SHP77 (cell line): ENCODE measurements at places on chromosomes 2 and 18.

GRCh38 chr2:8324164-8324856 lies 357.5 kb upstream of the ID2 start:
- peak; percentile 76 for DNase-seq

DNA sequence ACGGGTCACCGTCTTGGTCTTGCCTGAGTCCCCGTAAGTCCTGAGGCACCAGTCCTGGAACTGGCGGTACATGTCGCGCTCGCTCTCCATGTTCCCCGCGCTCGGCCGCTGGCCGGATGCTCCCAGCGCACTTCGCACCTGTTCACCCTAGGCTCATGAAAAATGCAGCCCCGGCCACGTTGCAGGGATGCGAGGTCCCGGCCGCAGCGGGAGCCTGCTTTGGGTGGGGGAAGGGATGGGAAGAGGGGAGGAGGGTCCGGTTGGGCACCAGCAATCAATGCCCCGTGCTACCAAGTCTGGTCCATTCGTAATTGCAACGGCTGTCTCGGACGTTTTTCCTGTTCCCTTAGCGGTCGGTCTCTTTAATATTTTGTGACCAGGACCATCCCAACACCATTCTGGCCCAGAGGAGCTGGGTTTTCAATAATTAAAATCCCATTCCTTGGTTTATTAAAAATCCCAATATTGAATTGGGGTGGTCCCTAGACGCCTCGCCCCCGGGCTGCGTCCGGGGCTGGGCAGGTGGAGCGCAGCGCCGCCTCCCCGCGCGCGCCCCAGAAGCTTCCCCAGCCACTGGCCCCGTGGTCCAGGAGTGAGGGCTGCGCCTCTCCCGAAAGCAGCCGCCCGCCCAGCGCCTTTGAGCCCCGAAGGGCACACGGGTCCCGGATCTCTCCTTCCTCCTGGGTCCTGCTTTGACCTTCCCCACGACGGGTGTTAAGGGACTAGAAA lies 1.4 kb downstream of the NOL4 start:
- peak; percentile 80 for DNase-seq

- DNase-seq, result no peak
Measured at GRCh38 chr2:28618221-28619141, 122.6 kb downstream of the PLB1 start.

DNA sequence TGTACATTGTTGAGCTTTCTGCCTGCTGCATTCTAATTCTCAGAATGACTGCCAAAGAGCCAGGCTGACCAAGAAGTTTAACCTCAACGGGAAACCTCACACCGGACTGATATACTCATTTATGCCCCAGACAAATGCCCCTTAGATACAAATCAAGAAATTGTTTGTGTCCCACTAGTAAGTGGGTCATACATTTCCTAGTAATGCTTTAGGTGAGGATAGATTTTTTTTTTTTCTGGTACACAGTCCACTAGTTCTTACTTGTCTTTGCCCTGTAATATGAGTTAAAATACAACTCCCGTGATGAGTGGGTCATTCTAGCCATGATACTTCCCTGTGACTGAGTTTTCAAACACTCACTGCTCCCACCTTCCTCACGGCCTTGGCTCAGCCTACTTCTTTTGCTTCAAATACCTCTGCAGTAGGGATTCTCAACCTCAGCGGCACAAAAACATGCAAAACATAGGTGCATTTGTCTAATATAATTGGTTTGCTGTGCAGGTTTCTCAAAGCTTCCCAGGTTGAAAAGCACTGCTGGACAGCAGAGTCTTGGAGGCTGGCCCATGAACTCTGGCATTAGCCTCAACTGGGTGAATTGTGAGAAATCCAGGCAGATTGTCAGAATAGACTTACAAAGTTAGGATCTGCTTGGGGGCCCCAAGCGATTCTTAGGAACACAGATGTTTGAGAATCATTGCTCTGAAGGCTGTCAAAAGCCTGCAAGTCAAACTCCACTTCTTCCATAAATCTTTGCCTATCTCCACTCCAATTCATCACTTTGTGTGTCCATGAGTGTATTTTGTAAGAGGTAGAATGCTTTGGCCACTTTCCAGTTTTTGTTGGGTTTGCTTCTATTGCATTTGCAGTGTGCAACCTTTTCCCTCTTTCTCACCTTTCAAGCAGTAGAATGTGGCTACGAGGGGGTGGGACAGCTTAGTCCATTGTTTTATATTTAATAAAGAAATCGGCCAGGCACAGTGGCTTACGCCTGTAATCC lies 35.5 kb downstream of the TGIF1 start:
- DNase-seq, result no peak

DNA sequence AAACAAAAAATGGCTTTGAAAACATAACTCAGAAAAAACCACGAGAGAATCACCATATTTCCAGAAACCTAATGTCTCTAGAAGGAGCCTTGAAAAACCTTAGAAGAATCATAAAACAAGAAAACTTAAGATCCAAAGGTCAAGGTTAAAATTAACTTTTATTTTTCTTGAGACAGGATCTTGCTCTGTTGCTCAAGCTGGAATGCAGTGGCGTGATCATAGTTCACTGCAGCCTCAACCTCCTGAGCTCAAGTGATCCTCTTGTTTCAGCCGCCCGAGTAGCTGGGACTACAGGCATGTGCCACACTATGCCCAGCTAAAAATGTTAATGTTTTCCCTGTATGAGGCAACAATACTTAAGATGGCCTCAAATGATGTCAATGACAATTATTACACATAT lies 254.2 kb upstream of the SESTD1 start:
- DNase-seq, result no peak

GRCh38 chr2:102264952-102265351 lies 46.4 kb upstream of the IL1RL1 start:
- no peak for DNase-seq

DNA sequence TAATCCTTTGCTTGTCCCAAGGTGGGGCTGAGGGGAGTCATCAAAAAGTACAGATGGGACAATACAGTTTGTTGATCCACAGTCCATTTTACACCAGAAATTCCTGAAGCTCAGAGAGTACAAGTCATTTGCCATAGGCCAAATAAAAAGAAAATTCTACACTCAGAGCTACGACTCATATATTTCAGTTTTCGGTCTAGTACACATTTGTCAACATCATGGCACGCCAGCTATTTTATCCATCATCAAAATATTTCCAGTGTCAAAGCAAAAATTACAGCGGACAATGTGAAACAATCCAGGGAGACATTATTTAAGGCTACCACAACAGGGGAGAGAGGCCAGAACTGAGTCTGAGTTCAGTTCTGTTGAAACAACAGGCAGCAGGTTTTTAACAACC lies 587.5 kb upstream of the DSEL start:
- DNase-seq, result no peak

- no peak for DNase-seq
Measured at GRCh38 chr2:28547223-28547860, 51.5 kb downstream of the PLB1 start.

- no peak for DNase-seq
Measured at GRCh38 chr2:123073371-123073770, 951.7 kb upstream of the CNTNAP5 start.

GRCh38 chr2:219870041-219870440 lies 242.6 kb downstream of the SLC4A3 start:
- no peak for DNase-seq

- peak; percentile 47 for DNase-seq
Measured at GRCh38 chr2:165401285-165401852, 68.1 kb upstream of the CSRNP3 start.

- no peak for DNase-seq
Measured at GRCh38 chr2:144441711-144442141, 78.2 kb downstream of the ZEB2 start.

GRCh38 chr2:63631501-63631900 lies 42.7 kb downstream of the MDH1 start:
- DNase-seq, result no peak
